ENCODE measurements at places on chromosomes 6 and 20. TPM values are rescaled to one million over a fixed set of nuclear protein-coding genes. Genes with fewer than 3 reads are reported as not detected.

Gene PXMP4
- total RNA-seq: 5.4 TPM

Gene BMP2
- total RNA-seq: 8.8 TPM

Gene TTBK1
- not detected for total RNA-seq

Gene BANF2
- not detected for total RNA-seq

Measured in smooth muscle cell of bladder (primary cell).